ENCODE measurements at places on chromosomes 1 and 21.
A peak's percentile ranks its signal among the peaks of the same experiment; 100 is the strongest.

DNA sequence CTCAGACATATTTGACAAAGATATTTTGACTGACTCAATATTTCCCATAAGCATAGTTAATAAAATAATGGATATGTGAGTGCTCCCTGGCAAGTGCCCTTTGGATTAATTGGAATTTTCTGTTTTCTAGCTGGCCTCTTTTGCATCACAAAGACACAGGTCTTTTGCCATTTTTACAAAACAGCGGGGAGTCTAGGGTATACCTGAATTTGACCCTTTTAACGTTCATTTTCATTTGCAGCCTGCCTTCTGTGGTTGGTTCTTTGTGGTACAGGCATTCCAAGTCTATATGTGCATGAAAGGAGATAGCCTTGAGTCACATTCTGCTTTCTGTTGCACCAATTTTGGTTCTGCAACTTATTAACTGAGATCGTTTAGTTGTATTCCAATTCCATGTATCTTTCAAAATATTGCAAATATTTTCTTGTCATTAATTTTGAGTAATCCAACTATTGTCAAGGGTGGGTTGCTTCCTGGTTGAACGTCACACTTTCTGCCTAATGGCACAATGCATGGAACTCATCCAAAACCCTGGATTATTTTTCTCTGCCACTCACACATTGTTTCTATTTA lies 171.7 kb downstream of the CRB1 start:
- DNase-seq: no peak

- DNase-seq: no peak
These were observed 242.5 kb upstream of the TMPRSS15 start for GRCh38 chr21:18646116-18646515.

GRCh38 chr1:184801503-184801902 lies 46.8 kb upstream of the EDEM3 start:
- DNase-seq: no peak

DNA sequence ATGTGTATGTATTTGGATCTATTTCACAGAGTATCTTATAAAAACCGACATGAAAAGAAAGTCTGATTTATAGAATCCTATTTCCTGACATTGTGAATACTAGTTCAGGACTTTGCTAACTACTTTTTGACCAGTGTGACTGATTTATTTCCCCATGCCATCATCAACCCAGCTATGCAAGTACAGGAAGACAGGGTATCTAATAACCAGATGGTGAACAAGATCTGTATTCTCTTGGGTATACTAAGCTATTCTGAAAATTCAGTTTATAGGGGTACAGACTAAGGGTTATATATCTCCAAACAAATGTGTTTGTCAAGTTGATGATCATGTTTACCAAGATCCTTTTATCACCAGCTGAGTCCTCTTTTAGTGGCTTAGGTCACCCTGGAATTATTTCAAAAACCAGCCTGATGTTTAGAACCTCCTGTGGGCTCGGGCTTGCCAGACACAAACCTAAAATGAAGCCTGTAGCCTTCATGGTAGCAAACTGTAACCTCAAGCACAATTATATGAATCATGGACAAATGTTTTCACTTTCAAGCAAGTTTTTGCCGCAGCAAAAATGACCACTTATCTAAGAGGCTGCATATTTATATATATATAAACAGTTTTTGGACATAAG lies 185.1 kb downstream of the FGGY start:
- peak; percentile 35 for DNase-seq

DNA sequence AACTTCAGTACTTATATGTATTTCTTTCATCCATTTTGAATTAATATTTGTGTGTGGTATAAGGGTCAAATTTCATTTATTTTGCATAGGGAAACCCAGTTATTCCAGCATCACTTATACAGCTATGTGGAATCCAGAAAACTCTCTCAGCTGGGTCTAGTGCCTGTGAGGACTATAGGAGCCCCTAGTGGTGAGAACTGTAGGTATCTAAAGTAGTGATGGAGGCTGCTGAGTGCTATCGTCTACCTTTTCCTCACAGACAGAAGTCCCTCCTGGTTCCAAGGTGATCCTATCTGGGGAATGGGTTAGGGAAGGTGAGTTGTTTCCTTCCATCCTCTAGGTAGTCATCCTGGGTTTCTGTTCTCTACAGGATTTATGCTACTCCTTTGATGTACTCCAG lies 352.0 kb upstream of the C1orf87 start:
- DNase-seq: no peak

DNA sequence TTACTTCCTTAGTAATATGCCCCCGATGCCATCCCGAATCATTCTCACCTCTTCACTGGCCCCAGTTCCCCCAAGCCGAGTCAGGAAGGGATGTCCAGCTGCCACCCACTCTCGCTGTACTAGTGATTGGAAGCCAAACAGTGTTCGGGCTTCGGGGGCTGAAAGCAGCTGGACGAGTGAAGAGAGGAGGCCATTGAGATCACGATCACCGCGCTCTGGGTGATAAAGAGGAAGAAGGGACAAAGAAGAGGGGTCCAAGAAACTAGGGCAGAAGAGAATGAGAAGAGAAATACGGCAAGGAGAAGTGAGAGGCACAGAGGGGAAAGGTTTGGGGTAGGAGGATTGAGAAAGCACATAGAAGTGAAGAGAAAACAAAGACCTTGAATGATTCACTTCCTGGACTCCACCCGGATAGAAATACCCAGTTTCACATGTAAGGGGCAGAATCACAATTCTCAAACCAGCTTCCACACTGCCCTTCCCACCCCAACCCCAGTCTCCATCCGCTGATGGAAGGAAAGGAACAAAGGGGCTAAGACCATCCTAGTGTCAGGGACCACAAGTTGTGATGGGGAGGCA lies 3.7 kb upstream of the SF3B4 start:
- DNase-seq: no peak

DNA sequence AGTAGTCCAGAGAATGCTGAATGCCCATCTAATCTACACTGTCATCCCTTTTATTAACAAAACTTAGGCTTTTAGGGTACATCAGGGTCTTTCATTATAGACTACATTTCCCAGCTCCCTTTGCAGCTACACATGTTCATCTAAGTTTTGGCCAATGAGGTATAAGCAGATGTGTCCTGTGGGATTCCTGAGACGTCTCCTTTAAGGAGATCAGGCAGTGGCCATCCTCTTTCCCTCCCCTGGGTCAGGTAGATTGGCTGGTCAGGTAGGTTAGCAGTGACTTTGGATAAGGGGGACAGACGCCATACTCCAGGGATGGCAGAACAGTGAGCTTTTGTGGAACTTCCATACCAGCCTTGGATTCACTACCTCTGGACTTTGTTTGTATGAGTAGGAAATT lies 188.3 kb downstream of the FGGY start:
- DNase-seq: no peak

GRCh38 chr1:160465123-160465522 lies 57.9 kb downstream of the SLAMF6 start:
- no peak for DNase-seq

GRCh38 chr1:96967311-96967710 lies 245.7 kb downstream of the PTBP2 start:
- no peak for DNase-seq

- DNase-seq: no peak
These were observed 4.2 kb upstream of the GPR61 start for GRCh38 chr1:109535481-109535880.

GRCh38 chr1:84311296-84311695 lies 9.8 kb downstream of the SAMD13 start:
- no peak for DNase-seq

- peak; percentile 56 for DNase-seq
These were observed 644 bp downstream of the UBE4B start for GRCh38 chr1:10033359-10033845.

GRCh38 chr1:169570172-169570574 lies 16.1 kb downstream of the F5 start:
- DNase-seq: no peak

GRCh38 chr1:19869929-19870328 lies 12.3 kb upstream of the OTUD3 start:
- no peak for DNase-seq

DNA sequence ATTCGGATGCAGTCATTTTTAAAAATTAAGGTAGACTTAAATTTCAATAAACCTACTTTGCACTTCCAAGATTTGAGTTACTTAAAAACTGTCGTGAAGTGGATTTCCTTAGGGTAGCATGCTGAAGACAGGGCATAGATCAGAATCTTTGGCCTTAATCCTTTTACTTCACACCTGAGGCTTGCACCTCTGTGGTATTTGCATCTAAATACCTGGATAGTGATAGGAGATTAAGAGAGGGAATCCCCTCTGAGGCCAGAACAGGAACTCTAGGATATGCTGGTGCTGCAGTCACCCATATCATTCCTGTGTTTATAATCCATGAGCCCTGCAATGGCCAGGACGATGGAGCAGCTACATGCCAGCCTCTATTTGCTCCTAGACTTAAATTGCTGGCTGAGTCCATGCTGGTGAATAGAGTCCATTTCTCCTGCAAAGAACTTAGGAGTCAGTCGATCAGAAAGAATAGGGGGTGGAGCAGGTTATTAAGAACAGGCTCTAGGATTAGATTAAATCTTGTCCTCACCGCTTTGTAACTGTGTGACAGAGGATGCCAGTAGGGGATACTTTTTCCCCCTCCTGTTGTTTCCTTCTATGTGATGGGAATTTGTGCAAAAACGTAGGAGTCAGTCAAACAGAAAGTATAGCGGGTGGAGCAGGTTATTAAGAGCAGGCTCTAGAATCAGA lies 333.6 kb downstream of the DUSP10 start:
- DNase-seq: no peak

- no peak for DNase-seq
These were observed 62.8 kb upstream of the BCAR3 start for GRCh38 chr1:93744299-93744988.

- DNase-seq: no peak
These were observed 29.3 kb downstream of the IQGAP3 start for GRCh38 chr1:156543066-156543465.

- no peak for DNase-seq
These were observed 54.7 kb upstream of the ARTN start for GRCh38 chr1:43878854-43879253.

- no peak for DNase-seq
These were observed 79.2 kb upstream of the RALGPS2 start for GRCh38 chr1:178645808-178646200.

DNA sequence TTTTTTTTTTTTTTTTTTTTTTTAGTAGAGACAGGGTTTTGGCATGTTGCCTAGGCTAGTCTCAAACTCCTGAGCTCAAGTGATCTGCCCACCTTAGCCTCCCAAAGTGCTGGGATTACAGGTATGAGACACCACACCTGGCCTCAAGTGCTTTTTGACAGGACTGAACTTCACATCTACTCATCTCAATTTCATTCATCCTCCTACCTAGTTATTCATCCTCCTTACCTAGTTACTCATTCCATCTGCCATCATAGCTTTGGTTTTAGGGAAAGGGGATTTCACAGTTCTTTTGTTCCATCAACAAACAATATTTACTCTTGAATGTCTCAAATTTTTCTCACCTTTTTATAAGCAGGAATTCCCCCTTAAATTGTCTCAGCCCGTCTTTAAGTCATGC lies 38.6 kb upstream of the RALGPS2 start:
- DNase-seq: no peak

- DNase-seq: peak; percentile 75
These were observed 4.0 kb upstream of the LACTBL1 start for GRCh38 chr1:22976461-22977243.

- DNase-seq: no peak
These were observed 1.2 kb upstream of the TPRG1L start for GRCh38 chr1:3623441-3624199.

- DNase-seq: peak; percentile 29
These were observed 36.7 kb downstream of the FAM163A start for GRCh38 chr1:179779645-179780272.

- peak; percentile 20 for DNase-seq
These were observed 4.0 kb upstream of the PROX1 start for GRCh38 chr1:213983493-213984386.

- DNase-seq: no peak
These were observed 8.0 kb upstream of the MEX3A start for GRCh38 chr1:156090138-156090839.

DNA sequence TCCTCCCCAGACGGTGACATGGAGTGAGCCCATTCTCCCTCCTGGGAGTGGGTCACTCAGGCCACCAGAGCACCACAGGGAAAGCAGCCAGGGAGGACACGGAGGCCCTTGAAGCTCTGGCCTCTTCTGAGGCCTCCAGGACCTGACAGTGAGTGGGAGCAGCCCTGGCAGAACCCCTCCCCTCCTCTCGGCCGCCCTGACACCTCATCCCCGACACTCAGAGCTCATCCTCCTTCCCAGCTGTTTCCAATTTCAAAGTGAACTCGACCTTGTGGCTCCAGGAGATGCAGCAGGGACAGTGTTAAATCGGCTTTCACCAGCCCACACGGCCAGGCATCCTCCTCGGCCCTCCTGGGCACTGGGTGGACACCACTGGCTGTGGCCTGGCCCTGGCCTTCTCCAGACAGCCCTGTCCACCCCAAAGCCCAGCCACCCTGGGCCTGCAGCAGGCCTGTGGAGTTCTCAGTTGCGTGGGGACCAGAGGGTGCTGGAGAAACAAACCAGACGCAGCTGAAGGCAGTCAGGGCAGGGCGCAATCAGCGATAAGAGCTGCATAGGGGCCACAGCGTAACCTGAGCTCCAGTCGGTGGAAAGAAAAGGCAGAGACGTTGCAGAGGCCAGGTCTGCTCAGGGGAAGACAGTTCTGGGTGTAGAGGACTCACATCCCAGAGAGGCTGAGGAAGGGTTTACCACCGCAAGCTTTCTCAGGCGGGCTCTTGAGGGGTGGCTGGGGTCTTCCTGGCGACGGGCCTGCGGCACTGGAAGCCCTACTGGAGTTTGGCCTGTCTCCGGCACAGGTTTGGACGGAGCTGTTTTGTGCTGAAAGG lies 27.1 kb downstream of the FTCD start:
- peak; percentile 28 for DNase-seq

DNA sequence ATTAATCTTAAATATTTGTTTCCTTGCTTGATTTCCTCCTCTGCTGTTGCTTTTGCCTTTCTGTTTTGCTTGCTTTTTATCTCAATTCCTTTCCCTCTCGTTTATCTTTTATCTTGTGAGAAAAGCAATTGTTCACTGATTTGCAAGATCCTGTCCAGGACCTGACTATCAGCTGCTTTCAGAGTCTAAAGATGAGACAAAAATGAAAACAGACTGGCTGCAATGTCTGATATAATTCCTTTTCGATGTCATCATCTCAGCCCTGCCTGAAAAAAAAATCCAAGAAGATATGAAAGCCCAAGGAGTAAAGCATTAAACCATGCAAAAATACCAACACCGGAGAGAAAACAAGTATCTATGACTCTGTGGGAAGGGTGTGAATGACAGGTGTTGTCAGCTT lies 225.5 kb downstream of the PATJ start:
- DNase-seq: no peak

DNA sequence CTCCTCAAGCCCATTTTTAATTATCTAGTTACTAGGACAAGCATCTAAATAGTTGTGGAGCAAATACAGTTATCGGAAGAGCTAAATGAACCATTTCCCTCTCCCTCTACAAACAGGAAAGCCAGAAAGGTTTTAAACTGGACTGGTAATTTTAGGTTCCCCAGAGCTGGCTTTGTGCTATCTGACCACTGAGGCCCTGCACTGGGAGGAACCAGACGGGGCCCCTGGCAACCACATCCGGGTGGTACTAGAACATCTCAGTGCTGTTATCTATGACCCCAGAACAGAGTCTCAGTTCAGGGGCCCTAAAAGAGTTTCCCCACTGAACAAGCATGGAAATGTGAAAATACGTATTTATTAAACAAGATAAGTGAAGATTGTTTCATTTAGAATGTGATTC lies 7.7 kb upstream of the RSPH1 start:
- no peak for DNase-seq

Data from lung (tissue), 17 donors.